ENCODE measurements at places on chromosomes 5 and 9.

DNA sequence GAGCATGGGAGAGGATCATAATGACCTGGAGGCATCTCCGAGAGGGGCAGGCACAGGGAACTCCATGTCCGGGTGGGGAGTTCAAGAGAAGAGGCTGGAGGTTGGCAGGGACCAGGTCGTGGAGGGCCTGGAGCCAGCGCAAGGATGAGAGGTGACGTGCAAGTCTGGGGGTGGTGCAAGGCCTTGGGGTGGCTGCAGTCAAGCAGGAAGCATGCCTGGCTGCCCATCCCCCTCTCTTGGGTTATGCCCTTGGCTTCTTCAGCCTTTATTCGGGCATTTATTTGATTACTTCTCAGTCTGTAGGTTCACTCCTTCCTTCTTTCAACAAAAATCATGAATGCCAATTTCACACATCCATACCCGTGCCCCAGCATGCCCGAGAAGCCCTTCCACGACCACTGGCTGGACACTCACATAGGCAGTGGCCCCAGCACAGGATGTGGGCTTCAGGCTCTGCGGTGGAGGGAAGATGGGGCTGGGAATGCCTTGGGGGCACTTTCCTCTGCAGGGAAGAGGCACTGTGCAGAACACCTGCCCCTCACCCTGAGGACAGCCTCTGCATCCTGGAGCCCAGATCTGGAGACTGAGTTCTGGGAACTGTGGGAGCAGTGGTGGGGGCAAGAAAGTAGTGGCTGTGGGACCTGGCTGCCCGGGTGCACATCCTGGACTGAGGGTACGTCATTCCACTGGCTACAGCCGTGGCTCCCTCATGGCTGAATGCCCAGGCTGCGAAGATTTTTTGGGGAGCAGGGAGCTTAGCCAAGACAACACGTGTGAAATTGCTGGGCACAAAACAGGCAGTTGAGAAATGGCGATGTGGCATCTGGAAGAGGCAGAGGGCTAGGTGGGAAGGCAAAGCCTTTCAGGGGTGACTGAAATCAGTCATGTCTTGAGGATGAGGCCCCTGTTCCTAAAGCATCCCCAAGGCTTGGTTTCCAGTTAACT lies 38.6 kb downstream of the CRB2 start:
- no peak for DNase-seq

GRCh38 chr9:112007575-112008240 lies 111.1 kb downstream of the UGCG start:
- no peak for DNase-seq

GRCh38 chr9:90972057-90972456 lies 170.4 kb downstream of the SYK start:
- no peak for DNase-seq

GRCh38 chr9:134895908-134896833 lies 15.6 kb downstream of the FCN2 start:
- no peak for DNase-seq

DNA sequence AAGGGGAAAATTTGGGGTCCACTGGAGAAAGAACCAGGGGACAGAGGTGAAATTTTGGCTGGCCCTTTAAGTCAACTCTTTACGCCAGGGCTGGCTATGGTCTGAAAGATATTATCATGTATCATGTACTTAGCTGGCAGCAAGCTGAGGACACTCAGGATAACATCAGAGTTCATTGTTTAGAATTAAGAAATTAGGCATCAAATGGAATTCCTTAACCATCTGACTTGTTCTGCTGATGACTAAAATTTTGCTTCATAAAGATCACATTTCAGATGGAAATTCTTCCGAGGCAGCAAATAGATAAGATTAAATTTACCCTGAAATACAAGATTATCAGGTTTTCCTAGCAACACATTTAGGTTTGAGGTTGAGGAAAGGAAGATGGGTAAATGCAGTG lies 269.4 kb upstream of the KLF9 start:
- DNase-seq = no peak

DNA sequence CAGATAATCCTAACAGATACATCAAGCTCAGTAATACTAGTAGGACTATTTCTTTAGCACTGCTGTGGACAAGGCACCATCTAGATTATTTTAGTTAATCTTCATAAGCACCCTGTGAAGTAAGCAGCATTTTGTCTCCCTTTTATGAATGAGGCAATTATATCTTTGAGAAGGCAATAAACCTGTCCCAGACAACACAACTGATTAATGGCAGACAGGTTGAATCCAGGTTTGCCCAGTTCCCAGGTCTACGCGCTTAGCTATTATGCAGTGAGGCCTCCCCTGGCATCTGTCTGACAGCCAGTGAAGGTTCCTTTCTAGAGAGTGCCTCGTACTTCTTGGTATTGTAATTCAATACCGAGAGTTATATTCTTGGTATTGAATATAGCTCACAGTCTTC lies 9.7 kb upstream of the LVRN start:
- DNase-seq = no peak

GRCh38 chr5:104635227-104635626 lies 1072.6 kb upstream of the NUDT12 start:
- DNase-seq = no peak

- DNase-seq = no peak
Observed at GRCh38 chr9:2134391-2134790, 119.2 kb downstream of the SMARCA2 start.

GRCh38 chr5:16025681-16026080 lies 153.9 kb downstream of the MARCHF11 start:
- DNase-seq = no peak

DNA sequence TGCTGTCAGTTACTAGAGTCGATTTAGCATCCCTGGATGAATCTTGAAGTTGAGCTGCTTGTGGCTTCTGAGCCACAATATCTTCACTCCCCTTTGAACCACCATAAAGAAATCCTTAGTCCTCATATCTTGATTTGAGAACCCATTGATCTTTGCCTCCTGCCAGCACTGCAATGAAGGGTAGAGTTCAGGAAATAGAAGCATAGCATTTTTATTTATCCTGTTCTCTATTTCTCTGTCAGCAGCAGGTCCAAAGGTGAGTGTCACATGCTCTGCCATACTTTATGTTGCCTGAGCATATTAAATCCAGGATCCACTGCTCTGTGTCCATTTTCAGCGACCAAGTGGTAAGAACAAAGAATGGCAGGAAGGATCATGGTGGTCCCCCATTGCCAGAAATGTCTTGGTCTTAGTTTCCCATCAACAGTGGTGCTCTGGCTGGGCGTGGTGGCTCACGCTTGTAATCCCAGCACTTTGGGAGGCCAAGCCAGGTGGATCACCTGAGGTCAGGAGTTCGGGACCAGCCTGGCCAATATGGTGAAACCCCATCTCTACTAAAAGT lies 80.2 kb upstream of the PANK3 start:
- DNase-seq = no peak

GRCh38 chr9:36029765-36030528 lies 6.8 kb upstream of the RECK start:
- DNase-seq = no peak

GRCh38 chr9:132631280-132631679 lies 38.5 kb downstream of the DDX31 start:
- DNase-seq = no peak

GRCh38 chr5:1325870-1326531 lies 18.9 kb downstream of the CLPTM1L start:
- no peak for DNase-seq

- no peak for DNase-seq
Observed at GRCh38 chr5:116135344-116135743, 50.5 kb downstream of the COMMD10 start.

DNA sequence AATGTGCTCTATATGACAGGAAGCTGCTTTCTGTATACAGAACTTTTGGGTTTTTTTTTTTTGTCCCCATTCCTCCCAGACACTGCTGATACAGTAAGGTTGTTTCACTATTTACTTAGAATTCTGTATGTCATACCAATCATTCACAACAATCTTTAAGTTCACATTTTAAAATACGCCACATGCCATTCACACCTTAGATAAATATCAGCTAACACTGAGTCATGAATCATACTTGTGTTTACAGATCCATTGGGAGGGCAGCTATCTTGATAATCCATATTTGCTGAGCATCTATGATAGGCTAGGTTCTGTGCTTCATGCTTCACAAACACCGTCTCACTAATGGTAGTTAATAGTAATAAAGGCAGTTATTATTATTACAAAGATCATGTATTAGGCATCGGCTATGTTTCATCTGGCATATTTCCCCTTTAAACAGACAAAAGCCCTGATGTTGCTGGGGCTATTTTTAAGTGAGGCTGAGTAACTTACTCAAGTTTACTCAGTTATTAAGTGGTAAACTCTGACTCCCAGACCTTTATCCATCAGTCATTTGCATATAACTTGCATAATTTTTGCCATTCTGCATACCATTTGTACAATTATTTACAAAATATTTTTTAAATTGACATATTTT lies 152.2 kb upstream of the HMHB1 start:
- DNase-seq = no peak

GRCh38 chr5:176391999-176392398 lies 3.4 kb downstream of the HIGD2A start:
- DNase-seq = no peak

GRCh38 chr9:107612136-107612535 lies 122.6 kb upstream of the KLF4 start:
- DNase-seq = no peak

DNA sequence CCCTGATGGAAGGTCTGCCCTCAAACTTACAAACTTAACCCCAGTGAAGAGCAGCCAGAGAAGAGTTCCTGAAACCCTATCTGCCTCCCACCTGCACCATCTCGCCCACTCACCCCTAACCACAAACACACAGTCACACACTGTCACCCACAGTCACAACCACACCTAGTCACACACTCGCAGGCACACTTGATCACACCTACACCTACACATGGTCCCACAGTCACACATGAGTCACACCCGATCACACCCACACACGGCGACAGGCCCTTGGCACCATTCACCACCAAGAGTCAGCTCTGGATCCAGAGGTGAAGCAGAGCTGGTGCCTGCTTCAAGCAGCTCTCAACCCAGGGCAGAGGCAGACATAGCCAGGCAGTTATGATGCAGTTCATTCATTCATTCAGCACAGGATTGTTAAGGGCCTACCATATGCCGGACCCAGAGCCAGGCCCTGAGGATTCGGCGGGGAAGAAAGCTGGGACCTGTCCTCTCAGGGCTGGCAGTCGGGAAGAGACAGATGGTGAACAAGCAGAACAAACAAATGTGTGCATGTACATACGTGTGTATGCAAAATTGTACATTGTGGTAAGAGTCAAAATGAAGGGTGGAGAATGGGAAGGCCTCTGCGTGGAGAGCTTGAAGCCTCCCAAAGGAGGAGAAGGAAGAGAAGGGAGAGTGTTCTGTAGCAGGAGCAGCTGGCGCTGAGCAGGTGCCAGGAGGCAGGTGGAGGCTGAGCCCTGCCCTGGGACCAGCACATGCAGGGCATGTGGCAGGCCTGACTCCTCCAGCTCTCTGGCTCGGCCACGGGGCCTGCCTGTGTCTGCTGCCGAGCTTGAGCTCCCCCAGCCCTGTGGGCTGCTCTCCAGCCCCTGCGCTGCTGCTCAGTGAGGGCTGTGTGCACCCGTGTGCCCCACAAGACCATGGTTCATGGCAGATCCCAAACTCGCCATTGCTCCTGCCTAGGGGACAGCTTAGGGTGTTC lies 6.4 kb downstream of the TSPAN17 start:
- no peak for DNase-seq

GRCh38 chr5:106017243-106017857 lies 1653.4 kb downstream of the EFNA5 start:
- DNase-seq = no peak

DNA sequence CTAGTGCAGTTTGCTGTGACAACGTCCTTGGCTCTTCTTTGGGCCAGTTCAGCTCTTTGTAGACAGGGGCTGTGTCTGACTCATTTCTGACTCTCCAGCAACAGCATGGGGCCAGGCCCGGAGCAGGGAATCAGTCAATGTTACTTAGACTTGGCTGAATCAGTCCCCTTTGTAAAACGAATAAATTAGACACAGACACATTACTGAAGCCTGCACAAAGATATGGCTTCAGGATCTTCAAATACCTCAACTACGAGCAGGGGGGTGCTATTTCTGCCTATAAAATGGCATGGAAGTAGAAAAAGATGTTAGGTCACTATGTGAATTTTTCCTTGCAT lies 204.7 kb downstream of the TTLL11 start:
- DNase-seq = no peak

DNA sequence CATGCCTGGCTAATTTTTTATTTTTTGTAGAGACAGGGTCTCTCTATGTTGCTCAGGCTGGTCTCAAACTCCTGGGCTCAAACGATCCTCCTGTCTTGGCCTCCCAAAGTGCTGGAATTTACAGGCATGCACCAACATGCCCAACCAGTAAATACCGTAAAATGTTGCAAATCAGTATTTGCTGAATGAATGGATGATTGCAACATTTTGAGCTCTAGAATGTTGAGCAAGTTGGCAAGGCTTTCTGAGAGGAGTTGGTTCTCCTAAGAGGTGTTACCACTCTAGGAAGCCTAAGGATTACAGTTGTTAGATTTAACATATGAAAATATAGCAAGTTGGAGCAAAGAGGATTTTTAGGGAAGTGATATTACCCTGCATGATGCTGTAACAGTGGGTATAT lies 15.6 kb upstream of the DMXL1 start:
- DNase-seq = no peak

GRCh38 chr9:16258708-16259107 lies 611.8 kb downstream of the BNC2 start:
- DNase-seq = no peak

GRCh38 chr5:63553073-63553472 lies 409.2 kb downstream of the HTR1A start:
- no peak for DNase-seq

- DNase-seq = no peak
Observed at GRCh38 chr5:67013719-67014118, 182.9 kb downstream of the CD180 start.

DNA sequence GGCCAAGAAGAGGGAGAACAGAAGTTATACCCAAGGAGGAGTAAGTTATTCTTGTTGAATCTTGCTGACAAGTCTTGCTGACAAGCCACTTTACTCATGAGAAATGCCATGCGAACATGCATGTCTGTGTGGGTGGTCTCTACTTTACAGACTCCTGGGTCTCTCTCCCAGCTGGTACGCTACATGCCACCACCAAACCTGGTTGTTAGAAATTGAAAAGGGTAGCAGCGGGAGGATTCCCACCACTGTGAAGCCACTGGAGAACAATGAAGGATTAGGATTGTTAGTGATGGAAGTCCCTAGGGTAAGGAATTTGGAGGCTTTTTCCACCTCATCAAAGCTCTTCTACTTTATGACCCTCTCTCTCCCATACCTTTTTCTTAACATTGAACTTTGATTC lies 53.6 kb upstream of the GABRB2 start:
- DNase-seq = no peak

GRCh38 chr5:41893074-41893851 lies 10.9 kb upstream of the RIMOC1 start:
- DNase-seq = no peak

DNA sequence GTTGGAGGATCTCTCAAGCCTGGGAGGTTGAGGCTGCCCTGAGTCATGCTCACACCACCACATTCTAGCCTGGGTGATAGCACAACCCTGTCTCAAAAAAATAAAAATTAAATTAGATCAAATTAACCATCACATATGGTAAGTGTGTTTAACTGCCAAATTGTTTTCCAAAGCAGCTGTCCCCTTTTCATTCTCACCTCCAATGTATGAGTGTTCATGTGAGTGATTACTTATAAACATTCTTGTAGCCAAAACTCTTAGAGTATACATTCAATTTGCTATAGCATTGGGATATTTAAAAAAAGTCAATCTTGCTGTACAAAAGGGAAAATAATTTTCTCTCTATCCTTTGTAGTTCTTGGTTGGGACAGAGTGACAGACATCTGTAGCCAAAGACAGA lies 53.4 kb upstream of the SNAPC3 start:
- no peak for DNase-seq
